ENCODE measurements at places on chromosomes 16 and 17. TPM values are rescaled to one million over a fixed set of nuclear protein-coding genes. Genes with fewer than 3 reads are reported as not detected.
A peak's percentile ranks its signal among the peaks of the same experiment; 100 is the strongest.

- DNase-seq, result no peak
Observed at GRCh38 chr17:62827746-62828485, 19.8 kb upstream of the MARCHF10 start.

- DNase-seq, result no peak
Observed at GRCh38 chr17:14305785-14306496, 5.1 kb downstream of the HS3ST3B1 start.

DNA sequence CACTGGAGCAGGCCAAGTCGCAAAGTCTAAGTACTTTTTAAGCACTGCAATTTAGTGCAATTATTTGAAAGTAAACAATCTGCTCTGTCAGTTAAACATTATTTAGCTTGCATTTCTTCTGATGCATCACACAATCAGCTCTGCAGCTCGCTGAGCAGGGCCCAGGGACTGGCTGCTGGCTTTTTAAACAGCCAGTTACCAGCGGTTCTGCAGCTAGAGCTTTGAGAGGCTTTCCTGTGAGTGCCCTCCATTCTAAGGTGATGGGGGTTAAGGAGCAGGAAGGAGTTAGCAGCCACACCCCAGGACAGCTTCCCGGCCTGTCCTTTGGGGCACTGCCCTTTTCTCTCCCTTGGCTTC lies 154.3 kb downstream of the SALL1 start:
- DNase-seq, result no peak

DNA sequence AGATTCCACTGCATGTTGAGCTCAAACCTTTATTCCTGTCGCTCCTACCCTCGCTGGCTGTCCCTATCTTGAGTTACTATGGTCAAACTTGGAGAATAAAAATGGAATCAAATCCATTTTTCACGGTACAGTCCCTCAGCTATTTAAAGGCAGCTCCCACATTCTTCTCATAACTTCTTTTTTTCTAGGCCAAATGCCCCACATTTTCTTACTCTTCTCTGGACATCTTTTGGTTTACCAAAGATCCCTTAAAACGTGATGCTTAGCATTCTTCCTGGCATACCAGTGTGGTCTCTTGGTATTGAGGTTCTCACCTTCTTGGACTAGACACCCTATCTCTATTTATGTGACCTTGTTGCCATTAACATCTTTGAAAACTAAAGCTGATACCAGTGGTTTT lies 48.3 kb upstream of the MAF start:
- no peak for DNase-seq

DNA sequence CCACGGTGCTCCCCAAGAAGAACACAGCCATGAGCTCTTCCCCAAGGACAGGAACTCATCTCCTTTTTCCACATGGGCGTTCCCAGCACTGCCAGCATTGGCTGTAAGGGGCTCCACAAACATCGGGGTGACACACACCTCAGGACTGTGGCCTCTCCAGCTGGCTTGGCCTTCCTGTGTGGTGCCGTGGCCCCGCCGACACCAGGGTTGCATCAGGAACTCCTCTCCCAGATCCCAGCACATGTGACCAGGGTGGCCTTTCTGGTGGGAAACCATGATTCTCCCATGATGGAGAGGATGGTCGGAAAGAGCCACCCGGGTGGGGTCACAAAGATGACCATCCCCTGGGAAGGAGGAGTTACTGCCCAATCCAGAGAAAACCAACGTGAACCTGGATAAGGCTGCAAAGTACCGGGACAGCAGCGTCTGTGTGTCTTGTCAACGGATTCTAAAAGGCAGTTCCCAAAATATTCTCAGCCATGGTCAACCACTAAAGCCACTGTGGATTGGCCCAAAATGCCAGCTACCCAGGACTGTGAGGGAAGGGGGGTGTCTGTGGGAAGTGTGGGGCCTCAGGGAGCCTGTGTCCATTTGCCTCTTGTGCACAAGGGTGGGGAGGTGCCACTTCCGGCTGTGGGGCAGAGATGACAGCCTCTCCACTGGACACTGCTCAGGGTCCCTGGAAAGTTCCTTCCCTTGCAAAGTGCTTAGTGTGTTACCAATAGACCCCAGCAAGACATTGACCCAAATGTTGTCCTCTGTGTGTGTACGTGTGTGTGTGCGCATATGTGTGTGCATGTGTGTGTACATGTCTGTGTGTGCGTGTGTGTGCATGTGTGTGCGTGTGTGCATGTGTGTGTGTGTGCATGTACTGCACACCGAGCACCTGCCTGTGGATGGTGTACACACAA lies 78.0 kb upstream of the CBX4 start:
- no peak for DNase-seq

DNA sequence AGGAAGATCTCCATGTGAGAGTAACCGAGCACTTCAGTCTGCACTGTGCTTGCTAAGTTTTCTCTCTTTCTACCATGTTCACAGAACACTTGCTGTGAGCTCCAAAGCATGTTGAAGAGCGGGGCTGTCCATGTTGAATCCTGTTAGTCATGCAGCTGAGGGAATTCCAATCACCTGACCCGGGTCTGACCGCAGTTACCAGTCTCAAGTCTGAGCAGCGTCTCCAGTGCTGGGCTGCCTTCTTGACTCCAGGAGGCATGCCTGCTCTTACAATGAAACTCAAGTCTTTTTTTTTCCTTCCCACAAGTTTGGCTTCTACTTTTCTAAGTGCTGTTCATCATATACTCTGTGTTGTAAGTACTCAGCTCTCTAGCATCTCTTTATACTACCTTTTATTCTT lies 44.3 kb downstream of the HOXB1 start:
- DNase-seq, result no peak

DNA sequence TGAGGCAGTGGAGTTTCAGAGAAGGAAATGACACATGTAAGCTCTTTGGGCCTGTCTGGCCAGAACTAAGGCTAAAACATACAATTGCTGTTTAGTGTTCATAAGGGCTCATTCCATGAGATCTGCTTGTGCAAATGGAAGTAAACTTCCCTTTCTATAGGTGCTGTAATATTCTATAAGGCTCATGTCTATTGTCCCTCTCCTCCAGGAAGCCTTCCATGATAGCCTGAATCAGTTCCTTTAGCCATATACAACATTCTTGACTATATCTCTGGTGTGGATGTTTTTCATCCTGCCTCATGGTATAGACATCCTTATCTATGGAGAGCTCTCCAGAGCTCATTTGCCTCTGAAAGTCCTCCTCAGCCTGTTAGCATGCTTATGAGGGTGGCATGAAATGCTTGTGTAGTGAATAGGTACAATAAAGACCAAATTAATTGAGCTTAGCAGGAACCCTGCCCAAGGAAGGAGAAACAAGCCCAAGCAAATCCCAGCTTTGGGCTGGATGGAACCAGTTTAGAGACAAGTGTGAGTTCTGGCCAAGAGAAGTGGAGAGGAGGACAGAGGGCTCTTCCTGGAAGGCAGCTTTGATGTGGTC lies 1.6 kb upstream of the ETV4 start:
- no peak for DNase-seq

DNA sequence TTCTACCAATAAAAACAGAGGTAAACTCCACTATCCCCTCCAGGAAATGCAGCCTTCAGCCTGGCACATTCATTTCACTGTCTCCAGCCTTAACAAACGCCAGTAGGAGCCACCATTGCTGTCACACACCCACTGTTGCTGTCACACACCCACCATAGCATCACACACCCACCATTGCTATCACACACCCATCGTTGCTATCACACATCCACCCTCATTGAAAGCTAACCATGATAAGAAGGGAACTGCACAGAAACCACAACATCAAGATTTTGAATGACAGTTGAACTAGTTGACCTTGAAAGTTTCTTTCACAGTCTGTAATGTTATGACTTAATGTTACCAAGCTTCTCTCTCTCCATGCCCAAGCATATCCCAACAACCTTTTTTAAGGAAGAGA lies 38.1 kb downstream of the SHCBP1 start:
- no peak for DNase-seq

DNA sequence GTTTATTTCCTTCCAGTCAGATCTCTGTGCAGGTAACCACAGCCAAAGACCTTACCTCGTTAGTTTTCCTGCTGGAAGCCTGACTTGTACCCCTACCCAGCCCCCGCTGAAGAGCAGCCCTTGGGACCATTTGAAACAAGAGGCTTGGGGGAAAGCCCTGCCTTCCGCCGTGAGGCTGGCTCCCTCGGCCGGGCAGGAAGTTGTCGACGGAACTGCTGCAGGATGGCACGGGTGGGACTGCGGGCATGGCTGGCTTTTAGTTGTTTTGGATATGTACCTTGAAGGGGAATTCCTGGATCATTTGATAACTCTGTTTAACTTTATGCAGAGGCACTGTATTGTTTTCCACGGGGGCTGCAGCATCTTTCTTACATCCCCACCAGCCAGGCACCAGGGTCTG lies 49.0 kb upstream of the ENDOV start:
- no peak for DNase-seq

- peak; percentile 42 for DNase-seq
Observed at GRCh38 chr17:1267471-1267943, 2.7 kb upstream of the BHLHA9 start.

GRCh38 chr16:31050280-31051030 lies 17.1 kb downstream of the STX4 start:
- DNase-seq, result no peak

GRCh38 chr17:48357779-48358602 lies 72.0 kb downstream of the SKAP1 start:
- DNase-seq, result no peak

DNA sequence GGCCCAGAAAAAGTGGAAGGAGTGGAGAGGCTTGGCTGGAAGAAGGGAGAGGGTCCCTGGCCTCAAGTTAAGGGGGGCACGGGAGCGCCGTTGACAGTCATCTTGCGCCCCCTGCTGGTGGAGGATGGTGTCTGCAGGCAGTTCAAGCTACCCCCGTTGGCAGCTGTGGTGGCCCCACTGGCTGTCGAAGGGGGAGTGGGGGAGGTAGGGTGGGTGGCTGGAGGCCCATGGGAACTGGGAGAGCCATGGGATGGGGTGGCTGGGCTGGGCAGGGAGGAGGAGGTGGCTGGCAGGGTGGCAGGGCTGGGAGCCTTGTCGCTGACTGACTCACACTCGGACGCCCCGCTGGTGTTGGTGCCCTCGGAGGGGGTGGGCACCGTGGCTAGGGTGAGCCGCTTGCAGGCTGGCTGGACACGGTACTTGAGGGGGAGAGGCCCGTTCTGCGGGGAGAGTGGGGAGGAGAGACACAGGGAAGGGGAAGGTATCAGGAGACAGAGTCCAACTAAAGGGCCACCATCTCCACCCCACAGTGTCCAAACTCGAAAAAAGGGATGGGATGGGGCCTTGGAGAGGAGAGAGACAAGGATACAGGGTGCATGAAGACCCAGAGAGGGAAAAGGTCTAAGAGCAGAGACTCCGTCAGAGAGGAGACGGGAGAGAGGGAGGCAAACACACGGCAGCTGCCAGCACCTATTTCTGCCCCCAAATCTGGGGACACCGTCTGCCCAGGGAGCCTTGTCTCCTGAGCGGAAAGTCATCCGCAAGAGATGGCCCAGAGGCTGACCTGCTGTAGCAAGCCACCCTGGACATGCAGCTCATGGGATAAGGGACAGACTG lies 5.2 kb downstream of the CISD3 start:
- peak; percentile 78 for DNase-seq

DNA sequence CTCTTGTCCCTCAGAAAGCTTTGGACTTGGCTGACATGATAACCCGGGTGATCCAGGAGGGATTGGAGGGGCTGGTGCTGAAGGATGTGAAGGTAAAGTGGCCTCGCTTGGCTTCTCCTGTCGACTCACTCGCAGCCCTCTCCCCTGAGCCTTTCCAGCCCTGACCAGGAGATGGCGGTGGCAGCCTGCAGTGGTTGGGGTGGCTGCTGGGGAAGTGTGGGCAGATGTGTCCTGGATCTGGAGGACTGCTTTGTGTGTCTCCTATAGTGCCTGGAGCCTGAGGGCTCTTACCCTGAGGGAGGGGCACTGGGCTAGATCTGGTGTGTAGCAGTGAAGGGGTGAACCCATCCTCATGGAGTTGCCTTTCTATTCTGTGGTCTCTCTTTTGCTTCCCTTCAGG lies 17.9 kb downstream of the LIG3 start:
- DNase-seq, result peak; percentile 78

DNA sequence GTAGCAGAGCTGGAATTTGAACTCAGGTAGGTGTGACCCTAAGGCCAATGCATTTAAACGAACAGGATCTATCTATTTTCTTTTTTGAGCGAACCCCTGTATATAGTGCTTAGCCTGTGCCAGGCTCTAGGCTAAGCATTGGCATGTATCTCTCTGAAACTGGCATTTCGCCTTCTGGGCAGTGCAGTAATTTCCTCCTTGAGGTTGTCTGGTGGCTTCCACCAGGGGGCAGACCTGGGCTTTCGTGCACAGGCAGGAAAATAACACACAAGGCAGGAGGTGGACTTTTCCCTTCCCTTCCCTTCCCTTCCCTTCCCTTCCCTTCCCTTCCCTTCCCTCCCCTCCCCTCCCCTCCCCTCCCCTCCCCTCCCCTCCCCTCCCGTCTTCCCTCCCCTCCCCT lies 34.4 kb upstream of the PRKCB start:
- DNase-seq, result peak; percentile 75

DNA sequence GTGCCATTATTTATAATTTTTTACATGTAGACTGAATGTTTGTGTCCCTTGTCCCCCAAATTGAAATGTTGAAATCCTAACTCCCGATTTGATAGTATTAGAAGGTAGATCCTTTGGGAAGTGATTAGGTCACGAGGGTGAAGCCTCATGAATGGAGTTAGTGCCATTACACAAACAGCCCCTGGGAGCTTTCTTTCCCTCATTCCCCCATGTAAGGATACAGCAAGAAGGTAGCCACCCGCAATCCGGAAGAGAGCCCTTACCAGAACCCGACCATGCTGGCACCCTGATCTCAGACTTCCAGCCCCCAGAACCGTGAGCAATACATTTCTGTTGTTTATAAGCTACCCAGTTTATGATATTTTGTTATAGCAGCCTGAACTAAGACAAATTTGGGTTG lies 143.2 kb downstream of the NPIPB5 start:
- no peak for DNase-seq

DNA sequence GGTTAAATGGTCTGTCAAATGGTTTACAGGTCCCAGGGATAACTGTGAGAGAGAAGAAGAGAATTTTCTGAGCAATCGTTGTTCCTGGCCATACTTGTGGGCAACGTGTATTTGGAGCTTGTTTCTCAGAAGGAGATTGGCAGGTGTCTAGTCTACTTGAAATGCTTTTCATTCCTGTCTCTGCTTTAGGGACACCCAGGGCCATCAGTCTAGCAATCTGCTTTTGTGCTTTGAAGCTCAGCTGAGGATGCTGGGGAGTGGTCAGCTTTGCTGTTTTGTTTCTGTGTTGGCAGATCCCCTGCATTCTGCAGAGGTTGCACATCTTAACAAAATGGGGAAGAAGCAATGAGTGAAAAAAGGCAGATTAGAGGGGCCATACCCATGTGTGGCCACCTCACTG lies 193.7 kb downstream of the SHISA9 start:
- DNase-seq, result no peak

GRCh38 chr17:16046966-16047365 lies 47.3 kb downstream of the TTC19 start:
- DNase-seq, result no peak

EFNB3 gene
- total RNA-seq, result 0.25 TPM

LITAFD gene
- not detected for total RNA-seq

PRR29 gene
- 0.20 TPM for total RNA-seq

IRF8 gene
- total RNA-seq, result 3.5 TPM

DNAAF1 gene
- not detected for total RNA-seq

GCGR gene
- not detected for total RNA-seq

ZFP90 gene
- total RNA-seq, result 7.9 TPM

RAB37 gene
- 2.8 TPM for total RNA-seq

RNF157 gene
- total RNA-seq, result 18.0 TPM

TMEM100 gene
- 10.9 TPM for total RNA-seq

SLC13A2 gene
- not detected for total RNA-seq

RHBDF1 gene
- total RNA-seq, result 20.0 TPM

SLC4A1 gene
- total RNA-seq, result not detected

PRAC2 gene
- total RNA-seq, result not detected
